SIG-M5 (cell line): ENCODE measurements at places on chromosomes 4 and X.

- no peak for DNase-seq
Observed at GRCh38 chr4:132076829-132077228, 1072.3 kb upstream of the PCDH10 start.

- no peak for DNase-seq
Observed at GRCh38 chr4:122674371-122674770, 53.5 kb upstream of the IL21 start.

- DNase-seq = no peak
Observed at GRCh38 chr4:106192131-106192530, 123.9 kb downstream of the TBCK start.

GRCh38 chr4:113116414-113117357 is 67.2 kb downstream of the ANK2 start:
- DNase-seq = no peak

GRCh38 chrX:87403551-87403950 is 114.1 kb upstream of the KLHL4 start:
- DNase-seq = no peak

- no peak for DNase-seq
Observed at GRCh38 chr4:95249426-95250021, 299.2 kb downstream of the UNC5C start.

DNA sequence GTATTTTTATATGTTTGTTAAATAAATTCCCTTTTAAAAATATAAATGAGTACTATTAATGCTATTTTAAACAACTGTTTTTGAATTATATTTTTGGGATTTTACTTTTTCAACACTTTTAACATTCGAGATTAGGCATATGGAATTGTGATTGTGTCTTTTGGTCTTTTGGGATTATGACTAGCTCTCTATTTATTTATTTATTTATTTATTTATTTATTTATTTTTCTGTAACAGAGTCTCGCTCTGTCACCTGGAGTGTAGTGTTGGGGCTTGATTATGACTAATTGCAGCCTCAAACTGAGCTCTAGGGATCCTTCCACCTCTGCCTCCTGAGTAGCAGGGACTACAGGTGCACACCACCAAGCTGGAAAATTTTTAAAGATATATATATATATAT is 1101.6 kb downstream of the FAM133A start:
- no peak for DNase-seq

- DNase-seq = no peak
Observed at GRCh38 chr4:154348657-154349056, 142.9 kb downstream of the DCHS2 start.

- DNase-seq = no peak
Observed at GRCh38 chr4:119648398-119648797, 19.8 kb upstream of the PDE5A start.

DNA sequence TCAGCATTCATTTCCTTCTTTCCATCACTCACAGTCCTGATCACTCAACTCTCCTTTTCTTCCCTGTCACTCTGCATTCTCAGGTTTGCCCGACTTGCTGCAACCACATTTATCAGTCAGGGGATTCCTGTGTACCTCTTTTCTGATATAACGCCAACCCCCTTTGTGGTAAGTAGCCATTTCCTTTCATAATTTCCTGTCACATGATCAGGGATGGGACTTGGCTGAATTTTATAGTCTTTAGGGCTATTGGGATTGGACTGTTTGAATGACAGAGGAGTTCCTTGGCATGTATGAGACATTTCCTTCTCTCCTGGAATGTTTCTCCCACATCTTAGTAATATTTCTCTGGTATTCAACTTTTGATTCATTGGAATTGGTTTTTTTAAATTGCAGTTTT is 11.0 kb downstream of the PGM2 start:
- no peak for DNase-seq
